Inflammatory macrophage treated with lipopolysaccharide for 4 hours (primary cell): ENCODE measurements at places on chromosomes 13 and 19.

DNA sequence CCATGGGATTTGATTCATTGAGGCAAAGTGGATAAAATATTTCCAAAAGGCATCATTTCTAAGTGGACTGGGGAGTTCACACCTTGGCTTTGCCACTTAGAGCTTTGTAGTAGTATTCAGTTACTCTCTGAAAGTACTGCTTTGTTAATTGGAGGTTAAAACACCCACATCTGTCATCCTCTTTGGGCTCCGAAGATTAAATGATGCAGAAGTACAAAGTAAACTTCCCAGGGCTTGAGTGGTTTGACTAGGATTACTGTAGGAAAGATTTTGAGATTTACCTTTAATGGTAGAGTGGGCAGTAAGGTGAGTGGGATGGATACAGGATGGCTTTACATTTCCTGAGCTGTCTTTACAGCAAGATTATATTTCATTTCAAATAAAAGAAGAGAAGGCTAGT is 42.4 kb downstream of the WASF3 start:
- no peak for DNase-seq

DNA sequence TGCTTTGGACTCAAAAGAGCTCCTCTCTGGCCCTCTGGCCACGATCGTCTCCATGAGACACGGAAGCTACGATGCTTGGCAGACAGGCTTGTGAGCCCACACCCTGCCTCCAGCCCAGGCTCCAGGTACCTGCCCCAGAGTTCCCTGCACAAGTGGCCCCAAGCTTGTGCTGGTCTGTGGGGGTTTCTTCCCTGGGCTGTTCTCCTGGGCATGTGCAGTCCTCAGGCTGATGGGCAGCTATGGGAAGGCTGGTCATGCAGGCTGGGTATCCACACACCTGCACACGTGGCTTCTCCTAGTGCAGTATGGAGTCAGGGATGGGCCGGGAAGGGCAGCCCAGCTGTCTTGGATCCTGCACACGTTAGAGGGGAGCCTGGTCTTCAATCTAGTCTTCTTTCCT is 43.1 kb downstream of the TEX29 start:
- DNase-seq = no peak

GRCh38 chr13:91346850-91347201 is 661 bp upstream of the MIR17HG start:
- DNase-seq = no peak

DNA sequence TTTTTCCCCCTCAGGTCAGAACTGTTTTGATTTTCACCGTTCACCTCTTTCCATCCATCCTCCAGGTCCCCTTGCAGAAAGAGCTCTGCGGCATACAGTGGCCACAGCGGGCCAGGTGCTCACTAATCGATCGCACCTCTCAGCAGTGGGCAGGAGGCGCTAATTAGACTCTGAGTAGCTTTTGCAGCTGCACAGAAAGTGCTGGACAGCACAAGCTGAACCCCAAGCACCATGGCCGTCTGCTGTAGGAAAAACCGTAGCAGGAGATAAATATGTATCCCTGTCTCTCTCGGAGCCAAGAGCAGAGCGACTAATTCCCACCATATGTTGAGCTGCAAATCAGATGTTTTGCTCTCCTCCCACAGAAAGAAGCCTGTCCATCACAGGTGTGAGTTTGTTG is 54.4 kb downstream of the PEX11G start:
- DNase-seq = no peak
